GM12891 (cell line): ENCODE measurements at places on chromosomes 2 and 18.

GRCh38 chr2:219213486-219214071 is 5.2 kb downstream of the ABCB6 start:
- DNase-seq: no peak

GRCh38 chr2:133266041-133266925 is 302.0 kb downstream of the NCKAP5 start:
- no peak for DNase-seq

GRCh38 chr18:46555724-46556123 is 101.3 kb downstream of the LOXHD1 start:
- peak; percentile 37 for DNase-seq

GRCh38 chr2:34353509-34354113 is 754.5 kb upstream of the FAM98A start:
- DNase-seq: no peak

DNA sequence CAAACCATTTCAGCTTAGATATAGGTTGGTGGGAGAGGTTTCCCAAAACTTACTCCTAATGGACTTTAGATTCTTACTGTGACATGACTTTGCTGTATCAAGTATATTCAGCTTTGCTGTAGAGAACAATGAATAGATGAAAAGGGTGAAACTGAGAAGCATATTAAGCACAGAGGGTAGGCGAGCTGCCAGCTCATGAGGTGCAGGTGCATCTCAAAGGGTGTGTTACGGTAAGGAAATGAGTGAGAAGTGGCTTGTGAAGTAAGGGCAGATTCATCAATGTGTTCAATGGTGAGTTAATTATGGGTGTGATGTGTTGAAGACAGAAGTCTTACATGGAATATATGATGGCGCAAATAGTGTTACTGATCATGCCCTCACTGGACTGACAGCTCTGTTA is 49.3 kb downstream of the CD8B2 start:
- no peak for DNase-seq

- DNase-seq: no peak
These were observed 53.9 kb downstream of the ASAP2 start for GRCh38 chr2:9260464-9260918.

- DNase-seq: no peak
These were observed 26.9 kb downstream of the GCG start for GRCh38 chr2:162125138-162125537.

DNA sequence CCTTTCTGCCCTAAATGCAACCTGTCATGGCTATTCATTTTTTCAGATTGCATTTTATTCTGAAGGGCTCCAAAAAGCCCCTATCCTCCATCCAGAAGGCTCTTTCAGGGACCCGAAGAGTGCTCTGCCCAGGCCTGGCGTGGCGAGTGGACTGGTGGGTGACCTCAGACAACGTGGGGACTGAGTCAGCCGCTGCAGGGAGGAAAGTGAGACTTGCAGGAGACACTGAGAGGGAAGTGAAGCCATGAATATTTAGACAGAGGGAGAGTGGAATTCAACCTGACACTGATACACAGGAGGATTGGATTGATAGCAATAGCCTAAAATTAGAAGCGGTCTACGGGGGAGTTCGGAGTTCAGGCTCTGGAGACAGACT is 63.6 kb upstream of the SIX2 start:
- DNase-seq: no peak

DNA sequence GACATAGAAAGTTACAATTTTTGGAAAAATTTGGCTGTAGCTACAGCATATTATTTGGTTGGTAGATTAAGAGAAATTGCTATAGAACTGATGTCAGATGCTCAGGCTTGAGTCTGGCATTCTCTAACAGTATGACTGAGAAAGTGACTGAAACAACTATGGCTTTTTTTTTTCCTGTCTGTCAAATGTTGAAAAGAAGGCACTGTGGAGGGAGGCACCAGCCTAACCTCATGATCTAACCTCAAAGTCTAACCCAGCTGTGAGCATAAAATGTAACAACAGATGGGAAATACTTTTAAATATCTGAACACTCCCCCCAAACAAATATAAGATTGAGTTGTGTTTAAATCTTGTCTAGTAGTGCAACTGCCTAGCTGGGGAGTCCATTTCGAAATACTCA is 629.1 kb downstream of the LRP1B start:
- no peak for DNase-seq

- no peak for DNase-seq
These were observed 24.1 kb upstream of the RABL2A start for GRCh38 chr2:113602869-113603466.

DNA sequence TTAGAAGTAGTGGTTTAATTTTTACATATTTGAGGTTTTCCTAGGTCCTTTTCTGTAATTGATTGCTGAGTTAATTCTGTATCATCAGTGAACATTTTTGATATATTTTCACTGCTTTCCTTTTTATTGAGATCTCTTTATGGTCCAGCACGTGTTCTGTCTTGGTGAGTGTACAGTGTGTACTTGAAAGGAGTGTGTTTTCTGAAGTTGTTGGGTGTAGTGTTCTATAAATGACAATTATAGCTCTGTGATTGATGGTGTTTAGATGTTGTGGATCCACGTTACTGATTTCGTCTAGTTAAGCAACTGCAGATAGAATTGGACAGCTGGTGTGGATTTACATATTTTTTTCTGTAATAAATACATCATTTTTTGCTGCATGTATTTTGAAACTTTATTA is 32.7 kb downstream of the AGFG1 start:
- no peak for DNase-seq

DNA sequence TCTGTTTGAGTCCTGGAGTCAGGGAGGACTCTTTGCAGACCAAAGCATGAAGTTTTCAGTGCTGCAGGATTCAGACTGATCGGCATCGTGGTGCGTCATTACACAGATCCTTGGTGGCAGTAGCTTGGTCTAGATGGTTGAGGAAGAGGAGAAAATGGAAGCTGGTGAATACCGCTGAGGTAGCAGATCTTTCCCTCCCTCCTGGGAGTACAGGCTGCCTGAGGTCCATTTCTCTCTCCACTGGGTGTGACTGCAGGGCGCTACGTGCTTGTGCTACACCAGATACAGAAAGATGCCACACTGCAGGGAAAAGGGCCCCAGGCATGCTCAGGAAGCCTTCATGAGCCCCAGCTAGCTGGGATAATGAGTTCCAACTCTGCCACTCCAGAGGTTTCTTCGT is 3.3 kb upstream of the CNDP1 start:
- no peak for DNase-seq

DNA sequence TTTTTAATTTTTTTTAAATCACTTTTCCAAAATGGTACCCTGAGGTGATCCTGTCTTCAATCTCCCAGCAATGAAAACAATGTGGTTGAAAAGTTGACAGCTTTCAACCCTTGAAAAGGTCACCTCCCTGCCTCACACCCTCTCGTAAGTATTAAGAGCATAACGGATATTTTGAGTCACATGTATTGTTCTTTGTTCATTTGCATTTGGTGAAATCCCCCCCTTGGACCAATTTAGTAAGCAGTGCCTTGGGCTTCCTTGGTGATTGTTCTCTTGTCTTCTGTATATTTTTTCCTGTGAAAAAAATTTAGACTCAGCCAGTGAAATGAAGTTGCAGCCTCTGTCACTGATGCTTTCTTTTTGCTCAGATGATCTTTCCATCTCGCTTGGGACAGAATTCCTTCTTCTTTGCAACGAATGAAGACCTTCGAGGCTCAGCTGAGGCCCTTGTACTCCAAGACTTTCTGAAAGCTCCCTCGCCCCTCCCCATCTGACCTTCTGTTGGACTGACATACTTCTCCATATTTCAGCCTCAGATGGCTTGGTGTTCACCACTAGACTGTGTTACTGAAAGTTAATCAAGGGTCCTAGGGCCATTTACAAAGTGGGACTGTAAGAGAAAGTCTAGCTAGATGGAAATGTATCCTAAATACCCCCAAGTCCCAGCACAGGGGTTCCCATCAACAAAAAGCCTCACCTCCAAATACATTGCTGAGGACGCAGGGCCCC is 158.4 kb downstream of the BCL2 start:
- no peak for DNase-seq

- DNase-seq: no peak
These were observed 359.2 kb upstream of the RND3 start for GRCh38 chr2:150846691-150847090.

- DNase-seq: no peak
These were observed 62.6 kb downstream of the SMAD7 start for GRCh38 chr18:48887905-48888772.

DNA sequence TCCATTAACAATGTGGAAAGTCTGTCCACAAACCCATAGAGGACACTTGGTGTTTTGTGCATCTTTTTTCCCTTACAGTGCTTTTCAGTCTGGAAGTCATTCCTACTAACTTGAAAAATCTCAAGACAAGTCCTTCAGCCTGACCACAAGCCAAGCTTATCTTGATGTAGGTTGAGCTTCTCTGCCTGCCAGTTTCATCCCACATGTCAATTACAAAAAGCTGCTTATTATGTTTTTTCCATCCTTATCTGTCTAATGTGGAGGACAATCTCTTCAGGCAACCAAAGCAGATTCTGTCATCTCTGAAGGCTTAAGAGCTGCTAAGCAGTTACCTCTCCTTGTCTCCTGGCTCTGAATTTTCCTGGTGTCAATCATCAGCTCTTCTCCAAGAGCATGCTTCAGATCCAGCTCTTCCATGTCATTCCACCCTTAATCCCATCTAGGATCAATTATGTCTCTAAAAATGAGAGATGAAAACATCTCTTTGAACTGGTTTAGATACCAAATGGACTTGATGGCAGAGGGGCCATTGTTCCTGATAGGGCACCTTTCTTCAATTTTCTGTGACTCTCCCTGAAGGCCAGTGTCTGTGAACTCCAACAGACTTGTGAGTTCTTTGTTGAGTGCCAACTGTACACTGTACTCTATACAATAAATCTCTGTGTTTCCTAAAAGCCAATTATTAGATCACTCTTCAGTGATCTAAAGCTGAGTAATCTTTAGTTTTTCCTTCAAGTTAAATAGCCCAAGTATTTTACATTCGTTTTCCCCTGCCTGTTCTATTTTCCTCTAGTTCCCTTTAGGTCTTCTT is 208.6 kb downstream of the RBM43 start:
- DNase-seq: no peak

DNA sequence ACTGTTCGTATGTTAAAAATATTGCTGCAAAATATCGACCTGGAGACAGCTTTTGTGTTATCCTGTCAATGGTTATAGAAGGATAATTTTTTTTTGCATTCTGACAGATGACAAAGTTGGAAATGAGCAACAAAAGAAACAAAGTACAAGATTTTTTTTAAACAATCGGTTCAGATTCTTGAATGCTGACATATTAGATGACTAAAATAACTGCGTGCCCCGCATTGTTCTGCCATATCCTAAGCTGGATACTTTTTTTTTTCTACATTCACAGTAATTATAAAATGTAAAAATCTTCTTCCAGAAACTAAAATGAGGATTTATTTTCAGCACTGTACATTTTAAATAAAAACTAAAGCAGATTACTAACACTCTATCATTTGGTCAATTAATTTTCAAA is 67.1 kb downstream of the ABCG8 start:
- DNase-seq: no peak

GRCh38 chr2:125167152-125167551 is 1142.1 kb downstream of the CNTNAP5 start:
- DNase-seq: no peak

- DNase-seq: no peak
These were observed 643.4 kb upstream of the CDH2 start for GRCh38 chr18:28820353-28820752.

- DNase-seq: no peak
These were observed 171.0 kb upstream of the HS6ST1 start for GRCh38 chr2:128489526-128490273.

- DNase-seq: no peak
These were observed 463.7 kb upstream of the HNMT start for GRCh38 chr2:137500599-137500998.

- DNase-seq: no peak
These were observed 29.5 kb downstream of the SERPINB5 start for GRCh38 chr18:63506336-63506646.

DNA sequence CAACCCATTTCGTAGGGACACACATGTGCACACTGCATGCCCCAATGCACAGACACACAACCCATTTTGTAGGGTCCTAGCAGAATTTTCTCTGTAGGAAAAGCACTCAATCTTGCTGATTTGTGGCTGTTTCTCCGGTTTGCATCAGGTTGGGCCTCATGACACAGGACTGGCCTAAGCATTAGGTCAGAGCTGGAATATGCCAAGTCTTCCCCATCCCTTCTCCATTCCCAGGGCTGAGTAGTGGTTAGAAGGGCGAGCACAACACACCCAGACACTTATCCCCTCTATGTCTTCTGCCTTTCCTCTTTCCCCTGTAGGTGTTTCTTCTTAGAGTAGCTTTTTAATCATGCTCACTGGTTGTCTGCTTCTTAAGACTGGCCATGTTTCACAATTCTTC is 295.9 kb downstream of the SOX11 start:
- no peak for DNase-seq

DNA sequence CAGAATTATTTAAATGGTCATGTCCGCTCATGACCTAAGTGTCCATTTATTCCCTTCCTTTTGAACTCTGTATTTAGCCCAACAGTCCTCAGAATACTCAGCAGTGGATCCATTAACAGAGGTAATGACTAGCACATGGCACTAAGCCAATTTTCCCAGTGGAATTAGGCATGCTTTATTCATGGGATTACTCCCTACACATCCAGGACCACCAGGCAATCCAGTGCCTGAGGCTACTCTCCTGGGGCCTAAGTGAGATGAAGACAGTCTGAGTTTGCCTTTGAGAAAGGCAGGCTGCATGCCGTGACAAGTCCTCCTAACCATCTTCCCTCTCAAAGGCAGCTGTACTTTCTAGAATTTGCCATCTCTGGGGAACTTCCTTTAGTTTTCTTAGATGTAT is 128.6 kb downstream of the SPOPL start:
- DNase-seq: no peak

GRCh38 chr2:39995005-39995737 is 216.1 kb upstream of the THUMPD2 start:
- no peak for DNase-seq

DNA sequence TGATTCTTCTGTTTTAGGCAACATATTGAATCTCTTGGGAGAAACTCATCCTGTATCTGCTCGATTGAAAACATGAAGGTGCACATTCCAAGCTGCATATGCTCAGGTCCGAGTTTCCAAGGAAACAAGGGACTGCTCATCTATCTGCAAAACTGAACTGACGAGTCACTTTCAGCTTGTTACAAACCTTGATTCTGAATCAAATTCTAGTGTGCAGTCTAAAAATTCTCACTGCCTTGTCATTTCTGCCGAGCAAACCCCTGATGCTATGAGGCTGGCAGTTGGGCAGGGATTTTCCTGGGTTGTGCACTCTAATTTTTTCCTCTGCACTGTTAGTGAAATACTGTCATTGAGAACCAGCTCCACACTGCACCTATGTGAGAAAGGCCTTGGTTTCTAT is 101.3 kb upstream of the ETAA1 start:
- DNase-seq: no peak

DNA sequence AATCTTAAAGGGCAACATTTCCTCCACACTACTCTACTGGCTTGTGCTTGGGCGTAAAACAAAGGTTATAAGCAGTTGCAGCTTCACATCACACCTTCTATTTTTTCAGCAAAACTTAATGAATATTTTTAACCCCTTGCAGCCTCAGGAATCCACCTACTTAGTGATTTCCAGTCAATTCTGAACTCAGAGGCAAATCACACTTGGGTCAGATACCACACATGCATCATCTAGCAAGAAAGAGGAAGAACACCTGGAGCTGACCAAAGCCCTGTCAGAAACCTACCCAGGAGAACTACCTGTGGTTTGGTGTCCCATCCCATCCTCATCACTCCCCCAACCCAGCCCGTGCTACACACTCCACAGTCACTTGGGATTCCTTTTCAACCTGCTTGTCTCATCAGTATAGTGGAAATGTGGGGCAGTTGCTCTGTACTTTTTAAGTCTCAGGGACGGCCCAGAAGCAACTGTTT is 25.5 kb downstream of the PIAS2 start:
- DNase-seq: peak; percentile 20
